ENCODE measurements at places on chromosomes 4 and X.

- no peak for DNase-seq
These were observed 897.5 kb upstream of the AGA start for GRCh38 chr4:178339769-178340168.

DNA sequence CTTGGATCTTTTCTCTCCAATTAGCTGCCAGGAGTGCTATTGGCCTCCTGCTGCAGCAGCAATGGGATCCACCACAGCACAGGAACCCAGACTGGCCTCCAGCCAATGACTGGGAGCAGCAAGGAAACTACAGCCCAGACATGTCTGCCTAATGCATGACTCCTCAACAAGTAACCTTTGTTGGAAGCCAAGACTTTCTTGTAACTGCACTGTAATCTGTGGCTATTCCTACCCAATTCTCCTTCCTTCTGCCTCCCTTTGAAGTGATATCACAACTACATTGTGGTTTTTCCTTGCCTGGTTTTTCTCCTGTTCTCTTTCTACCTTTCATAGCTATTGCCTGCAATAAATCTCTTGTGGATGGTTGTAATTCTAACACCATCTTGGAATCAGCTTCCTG, 39.8 kb downstream of the SNCA start:
- DNase-seq = no peak

DNA sequence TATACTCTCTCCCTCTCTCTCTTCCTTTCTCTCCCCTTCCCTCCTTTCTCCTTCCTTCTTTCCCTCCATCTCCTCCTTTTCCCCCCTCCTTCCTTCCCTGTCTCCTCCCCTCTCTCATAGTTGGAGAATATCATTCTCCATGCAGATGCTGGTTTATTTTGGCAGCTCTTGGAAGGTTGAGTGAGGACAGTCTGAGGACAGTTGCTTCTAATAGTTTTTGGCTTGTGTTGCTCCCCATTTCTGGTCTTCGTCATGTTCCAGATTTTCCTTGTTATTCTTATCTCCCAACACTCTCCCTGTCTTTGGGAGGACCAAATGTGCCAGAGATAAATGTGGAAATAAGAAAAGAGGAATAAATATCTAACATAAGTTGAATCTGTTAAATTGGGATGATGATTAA, 263.0 kb downstream of the FRMPD4 start:
- DNase-seq = no peak

- DNase-seq = no peak
These were observed 255.2 kb upstream of the SFRP2 start for GRCh38 chr4:154044108-154044531.

GRCh38 chr4:99457270-99457669, 22.1 kb upstream of the ADH7 start:
- DNase-seq = no peak

DNA sequence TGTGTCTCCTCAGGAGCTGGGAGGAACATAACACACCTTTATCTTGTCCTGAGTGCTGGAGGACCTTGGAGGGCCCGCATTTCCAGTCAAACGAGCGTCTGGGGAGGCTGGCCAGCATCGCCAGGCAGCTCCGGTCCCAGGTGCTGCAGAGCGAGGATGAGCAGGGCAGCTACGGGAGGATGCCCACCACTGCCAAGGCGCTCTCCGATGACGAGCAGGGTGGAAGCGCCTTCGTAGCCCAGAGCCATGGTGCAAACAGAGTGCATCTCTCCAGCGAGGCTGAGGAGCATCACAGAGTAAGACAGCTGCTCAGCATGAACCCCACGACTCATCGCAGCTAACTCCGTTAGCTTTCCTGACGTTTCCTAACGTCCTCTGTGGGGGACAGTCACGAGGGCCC, 430 bp downstream of the TRIML1 start:
- DNase-seq = no peak

GRCh38 chrX:116009861-116010710, 160.5 kb upstream of the AGTR2 start:
- DNase-seq = no peak

GRCh38 chr4:18231726-18232125, 210.2 kb upstream of the LCORL start:
- DNase-seq = no peak

DNA sequence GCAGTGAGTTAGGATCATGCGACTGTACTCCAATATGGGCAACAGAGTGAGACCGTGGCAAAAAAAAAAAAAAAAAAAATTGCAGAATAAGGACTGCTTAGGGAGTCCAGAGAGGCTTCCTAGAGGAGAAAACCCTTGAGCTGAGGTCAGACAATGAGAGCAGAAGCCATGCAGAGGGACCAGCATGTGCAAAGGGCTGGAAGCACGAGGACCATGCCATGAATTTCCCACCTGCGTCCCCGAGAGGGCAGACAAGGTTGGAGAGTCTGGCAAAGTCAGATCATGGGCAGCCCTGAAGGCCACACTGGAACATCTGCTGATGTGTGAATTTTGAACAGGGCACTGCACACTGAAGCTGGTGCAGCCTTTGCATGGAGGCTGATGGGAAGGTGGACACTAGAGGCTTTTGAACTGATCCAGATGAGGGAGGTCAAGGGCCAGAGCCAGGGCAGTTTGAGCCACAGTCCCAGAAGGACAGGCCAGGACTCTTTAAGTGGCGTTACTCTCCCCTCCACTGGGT, 6.5 kb upstream of the JAKMIP1 start:
- no peak for DNase-seq

DNA sequence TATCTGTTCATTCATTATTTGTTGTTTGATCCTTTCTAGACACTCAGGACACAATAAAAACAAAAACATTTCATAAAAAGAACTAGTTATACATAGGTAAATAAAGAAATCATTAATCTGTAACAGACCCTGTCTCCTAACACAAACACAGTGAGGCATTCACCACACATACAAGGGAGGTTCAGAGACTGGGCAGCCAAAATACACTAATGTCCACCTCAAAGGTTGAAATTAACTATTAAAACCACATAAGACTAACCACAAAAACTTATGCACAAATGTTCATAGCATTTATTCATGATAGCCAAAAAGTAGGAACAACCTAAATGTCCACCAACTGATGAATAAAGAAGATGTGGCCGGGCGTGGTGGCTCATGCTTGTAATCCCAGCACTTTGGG, 7.8 kb downstream of the PAPSS1 start:
- no peak for DNase-seq

GRCh38 chr4:58849026-58849425, 1738.8 kb upstream of the IGFBP7 start:
- no peak for DNase-seq

Data from NCI-H524 treated with DMSO at 0.1 percent for 48 hours (cell line).